AG09319 (cell line): ENCODE measurements at places on chromosomes 4 and X.

GRCh38 chr4:83748711-83749110, 212.8 kb downstream of the GPAT3 start:
- no peak for DNase-seq

DNA sequence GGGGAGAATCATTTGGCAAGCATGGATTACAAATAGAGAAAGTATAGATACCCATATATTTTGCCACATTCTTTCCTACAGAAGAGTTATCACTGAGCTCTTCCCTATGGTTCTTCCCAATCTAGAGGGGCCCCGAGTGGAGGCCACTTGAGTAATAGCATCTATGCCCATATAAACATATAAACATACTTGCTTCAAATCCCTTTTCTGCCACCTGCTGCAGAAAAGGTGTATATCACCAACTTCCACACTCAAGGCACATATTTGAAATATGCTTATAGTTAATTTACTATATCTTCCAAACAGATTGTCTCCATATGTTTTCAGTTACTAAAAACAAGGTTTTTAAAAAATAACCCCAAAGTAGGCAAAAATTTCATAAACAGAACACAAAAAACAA, 642.8 kb upstream of the DIPK2B start:
- no peak for DNase-seq

GRCh38 chrX:65643531-65644052, 23.9 kb upstream of the MSN start:
- DNase-seq, result no peak

DNA sequence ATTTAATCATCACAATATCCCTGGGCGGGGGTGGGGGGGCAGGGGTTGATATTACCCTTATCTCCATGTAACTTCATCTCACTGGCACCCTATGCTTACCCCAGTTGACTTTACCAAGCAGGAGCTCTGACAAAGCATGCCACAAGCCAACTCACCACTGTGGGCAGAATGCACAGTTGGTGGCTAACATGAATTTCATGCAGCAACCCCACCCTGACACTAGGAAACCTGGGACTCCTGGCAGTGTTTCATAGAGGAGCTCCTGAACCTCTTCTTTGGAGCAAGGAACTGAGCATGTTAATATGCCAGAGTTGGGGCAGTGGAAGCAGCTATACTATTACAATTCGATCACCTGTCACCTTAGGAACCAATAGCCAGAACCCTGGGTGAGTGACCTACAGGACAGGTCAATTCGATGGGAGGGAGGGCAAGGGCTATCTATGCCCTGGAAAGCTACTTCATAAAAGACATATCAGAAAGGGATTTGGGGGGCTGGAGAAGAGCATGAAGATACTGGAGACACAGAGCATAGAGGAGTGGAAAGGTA, 97.2 kb upstream of the ACSL4 start:
- DNase-seq, result no peak

- no peak for DNase-seq
Observed at GRCh38 chr4:1055721-1056590, 44.5 kb downstream of the FGFRL1 start.

DNA sequence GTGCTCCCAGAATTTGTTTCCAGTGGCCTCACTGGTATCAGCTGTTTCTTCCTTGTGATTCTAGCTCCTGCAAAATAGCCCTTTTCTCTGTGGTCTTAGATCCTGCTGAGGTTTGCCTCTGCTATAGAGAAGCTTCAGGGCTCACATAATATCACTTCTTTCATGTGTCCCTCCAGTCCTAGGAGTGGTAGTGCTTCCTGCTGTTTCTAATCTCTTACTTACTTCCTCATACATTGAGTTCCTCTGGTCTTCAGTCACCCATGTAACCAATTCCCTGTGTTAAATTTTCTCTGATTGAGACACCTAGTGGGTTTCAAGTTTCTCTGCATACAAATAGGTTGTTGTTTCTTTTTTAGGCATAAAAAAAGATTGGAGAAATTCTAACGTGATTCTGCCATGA, 1567.9 kb downstream of the ARAP2 start:
- DNase-seq, result no peak

GRCh38 chr4:116066711-116067245, 953.4 kb upstream of the NDST4 start:
- no peak for DNase-seq

GRCh38 chr4:128863312-128864075, 54.0 kb downstream of the JADE1 start:
- DNase-seq, result peak; percentile 52

DNA sequence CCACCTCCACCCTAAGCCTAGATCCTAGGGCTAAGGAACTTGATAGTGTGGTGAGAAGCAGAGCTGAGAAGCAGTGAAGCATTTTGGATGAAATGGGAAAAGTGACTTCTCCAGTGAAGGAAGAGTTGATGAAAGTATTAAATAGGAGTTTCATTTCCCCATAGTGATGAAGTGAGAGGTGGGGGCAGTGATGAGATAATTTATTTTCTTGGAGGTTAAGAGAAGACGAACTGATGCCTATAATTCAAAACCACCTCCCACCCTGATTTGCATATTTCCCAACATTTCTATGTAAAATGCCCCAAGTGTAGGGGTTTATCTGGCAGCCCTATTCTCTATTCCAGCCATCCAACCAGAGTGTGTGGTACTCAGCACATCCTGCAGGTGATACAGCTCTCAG, 6.3 kb downstream of the LONRF3 start:
- DNase-seq, result no peak

GRCh38 chr4:92381616-92382015, 77.8 kb downstream of the GRID2 start:
- DNase-seq, result no peak

DNA sequence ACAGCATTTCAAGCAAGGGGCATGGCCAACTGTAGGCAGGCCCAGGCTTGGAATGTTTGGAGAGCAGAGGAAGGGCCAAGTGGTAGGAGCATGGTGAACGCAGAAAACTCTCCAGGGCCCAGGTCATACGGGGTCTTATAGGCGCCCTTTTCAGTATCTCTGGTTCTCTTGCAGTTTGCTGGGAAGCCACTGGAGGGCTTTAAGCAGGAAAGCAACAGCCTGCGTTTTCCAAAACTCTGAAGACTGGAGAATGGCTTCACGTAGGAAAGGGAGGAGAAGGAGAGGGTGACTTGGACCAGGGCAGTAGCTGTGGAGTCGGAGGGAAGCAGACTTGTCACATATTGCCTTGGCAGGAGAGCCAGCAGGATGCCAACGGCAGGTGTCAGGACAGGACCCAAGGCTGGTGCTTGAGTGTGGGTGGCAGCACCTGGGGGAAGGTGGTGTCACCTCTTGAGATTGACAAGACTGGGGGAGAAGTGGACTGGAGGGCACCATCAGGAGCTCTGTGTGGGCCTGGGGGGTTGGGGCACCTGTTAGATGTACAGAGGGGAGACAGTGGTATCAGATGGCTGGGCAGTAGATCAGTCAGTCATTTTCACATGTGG, 21.9 kb downstream of the TKTL1 start:
- DNase-seq, result no peak

DNA sequence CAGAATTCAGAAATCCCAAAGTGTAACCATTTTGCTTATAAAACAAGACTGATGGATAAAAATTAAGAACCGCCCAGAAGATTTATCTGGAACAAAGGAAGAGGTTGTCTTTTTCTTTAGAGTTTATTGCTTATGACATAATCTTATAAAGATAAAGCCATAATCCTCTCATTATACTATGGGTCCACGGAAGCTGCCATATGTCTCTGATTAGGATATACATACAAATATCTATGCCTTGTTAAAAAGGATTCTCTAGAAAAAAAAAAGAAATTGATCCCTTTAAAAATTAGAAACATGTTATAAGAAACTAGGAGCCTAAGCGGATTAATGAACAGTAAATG, 70.5 kb downstream of the RELL1 start:
- no peak for DNase-seq

GRCh38 chrX:149476513-149476912, 28.6 kb downstream of the IDS start:
- no peak for DNase-seq

GRCh38 chr4:137384476-137384875, 147.8 kb downstream of the PCDH18 start:
- DNase-seq, result no peak

- peak; percentile 25 for DNase-seq
Observed at GRCh38 chr4:76430519-76431388, 4.3 kb upstream of the SHROOM3 start.

DNA sequence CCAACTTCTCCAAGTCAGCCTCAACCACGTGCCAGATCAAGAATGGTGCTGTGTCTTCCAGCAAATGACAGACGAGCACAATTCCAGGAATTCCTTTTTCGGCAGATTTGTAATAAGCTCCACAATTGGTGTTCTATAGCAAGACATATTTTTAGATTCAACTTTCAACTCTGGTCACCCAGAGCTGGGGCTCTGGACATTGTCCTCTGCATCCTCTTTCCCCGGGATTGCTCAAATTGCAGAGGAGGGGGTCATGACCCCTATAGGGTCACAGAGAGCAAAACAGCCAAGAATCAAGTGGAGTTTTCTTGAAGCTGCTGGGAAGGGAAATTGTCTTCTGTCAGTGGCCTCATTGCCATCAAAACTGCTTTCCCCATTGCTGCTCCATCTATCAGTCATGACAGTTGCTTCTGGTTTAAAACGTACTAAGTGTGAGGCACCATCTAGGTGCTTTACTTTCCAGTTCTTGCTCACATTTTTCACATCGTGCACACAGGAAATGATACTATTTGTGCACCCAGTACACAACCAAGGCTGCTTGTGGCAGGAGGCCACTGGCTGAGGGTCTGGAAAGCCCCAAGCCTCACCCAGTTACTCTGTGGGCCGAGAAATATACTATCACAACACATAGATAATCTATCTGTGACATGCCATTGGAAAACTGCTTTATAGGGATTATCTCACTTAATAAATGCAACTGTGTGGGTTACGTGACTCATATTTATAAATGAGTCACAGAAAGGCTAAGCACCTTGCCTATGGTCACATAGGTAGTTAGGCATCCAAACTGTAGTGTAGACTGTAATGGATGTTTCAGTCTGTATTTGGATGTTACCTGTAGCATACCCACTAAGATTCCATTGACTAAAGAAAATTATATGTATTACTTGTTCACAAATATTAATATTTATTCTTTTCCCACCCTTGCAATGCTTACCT, 91.7 kb upstream of the PHOX2B start:
- DNase-seq, result no peak

DNA sequence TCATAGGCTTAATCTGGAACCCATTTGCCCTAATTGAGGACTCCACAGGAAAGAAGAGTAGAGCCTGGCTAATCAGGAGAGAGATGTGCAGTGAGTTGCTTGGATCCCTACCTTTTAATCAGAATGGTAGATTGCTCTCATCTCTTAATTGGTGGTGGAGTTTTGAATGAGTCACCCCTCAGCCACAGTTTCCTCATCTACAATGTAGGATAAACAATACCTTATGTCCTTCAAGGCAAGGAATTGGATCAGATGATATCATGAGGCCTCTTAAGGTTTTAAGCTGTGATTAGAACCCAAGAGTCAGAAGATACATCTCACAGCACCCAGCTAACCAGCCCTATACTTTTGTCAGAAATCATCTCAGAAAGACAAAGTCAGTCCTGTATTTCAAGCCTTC, 39.1 kb downstream of the PDGFRA start:
- peak; percentile 15 for DNase-seq

DNA sequence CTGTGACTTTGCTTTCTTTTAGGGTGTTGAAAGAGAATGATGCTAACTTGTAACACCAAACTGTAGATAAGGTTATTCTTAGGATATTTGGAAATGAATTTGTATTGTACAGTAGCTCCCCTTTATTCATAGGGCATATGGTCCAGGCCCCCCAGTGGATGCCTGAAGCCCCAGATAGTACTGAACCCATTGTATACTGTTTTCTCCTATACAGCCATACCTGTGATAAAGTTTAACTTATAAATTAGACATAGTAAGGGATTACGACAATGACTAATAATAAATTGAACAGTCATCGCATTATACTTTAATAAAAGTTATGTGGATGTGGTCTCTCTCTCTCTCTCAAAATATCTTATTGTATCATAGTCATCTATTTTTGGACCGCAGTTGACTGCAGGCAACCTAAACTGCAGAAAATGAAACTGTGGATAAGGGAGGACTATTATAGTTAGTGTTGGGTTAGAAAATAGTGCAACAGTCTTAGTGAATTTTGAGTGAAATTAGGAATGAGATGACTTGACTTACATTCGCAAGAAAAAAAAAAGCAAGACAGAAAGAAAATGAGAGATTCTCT, 105.1 kb downstream of the CLDN22 start:
- DNase-seq, result no peak

DNA sequence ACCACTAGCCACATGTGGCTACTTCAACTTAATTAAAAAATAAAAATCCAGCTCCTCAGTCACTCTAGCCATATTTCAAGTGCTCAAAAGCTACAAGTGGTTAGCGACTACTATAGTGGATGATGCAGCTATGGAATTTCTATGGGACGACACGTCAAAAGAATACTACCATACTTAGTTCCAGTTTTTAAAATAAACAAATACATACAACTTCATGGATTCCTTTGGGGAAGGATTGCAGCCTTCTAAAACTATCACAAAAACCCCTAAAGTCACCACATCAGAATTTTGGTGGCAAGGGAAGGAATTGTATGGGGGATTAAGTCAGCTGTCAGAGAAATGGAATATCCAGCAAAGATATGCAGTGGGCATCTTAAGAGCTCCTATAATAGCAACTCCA, 6.5 kb downstream of the ZNF280C start:
- DNase-seq, result no peak

- no peak for DNase-seq
Observed at GRCh38 chr4:182531555-182532162, 288.5 kb downstream of the TENM3 start.

GRCh38 chrX:142938793-142939192, 86.9 kb upstream of the SPANXN4 start:
- no peak for DNase-seq

GRCh38 chrX:147900349-147900748, 11.4 kb upstream of the FMR1 start:
- DNase-seq, result no peak

DNA sequence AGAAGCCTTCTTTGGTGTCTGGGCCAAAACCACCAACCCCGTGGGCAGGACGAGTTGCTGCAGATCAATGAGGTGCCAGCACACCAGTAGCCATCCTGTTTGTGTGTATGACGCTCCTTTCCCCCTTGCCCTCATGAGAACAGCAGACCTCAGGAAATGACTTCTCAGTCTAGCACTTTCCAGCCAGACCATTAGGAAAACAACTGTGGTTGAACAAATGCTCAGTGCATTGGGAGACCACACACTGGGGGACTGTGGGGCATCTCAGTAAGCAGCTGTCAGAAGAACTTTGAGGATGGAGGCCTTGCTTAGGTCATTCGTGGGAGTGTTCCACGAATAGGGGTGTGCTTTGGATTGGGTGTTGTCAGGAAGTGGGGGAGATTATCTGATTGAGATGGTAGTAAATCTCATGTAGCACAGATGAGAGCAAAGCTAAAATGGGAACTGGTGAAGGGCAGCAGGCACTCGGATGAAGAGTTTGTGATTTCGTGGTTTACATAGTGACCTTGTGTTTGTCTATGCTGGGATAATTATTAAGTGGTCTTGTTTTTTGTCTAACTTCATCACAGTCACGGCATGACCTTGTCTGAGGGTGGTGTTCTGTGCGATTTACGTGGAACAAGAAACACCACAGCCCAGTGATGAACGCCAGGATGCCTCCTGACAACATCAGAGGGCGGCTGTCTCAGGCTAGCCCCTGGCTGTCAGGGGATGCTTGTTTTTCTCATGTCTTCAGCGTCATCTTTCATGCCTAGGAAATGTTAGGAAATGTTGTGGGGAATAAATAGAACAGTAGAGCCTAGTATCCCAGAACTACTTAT, 70.1 kb downstream of the USP46 start:
- DNase-seq, result no peak
